CD4-positive, alpha-beta T cell treated with Interferon alpha-2 for 1 hour (primary cell): ENCODE measurements at places on chromosomes 7 and 10.

- DNase-seq: no peak
Measured at GRCh38 chr10:88028654-88029053, 165.2 kb downstream of the PTEN start.

GRCh38 chr7:30727061-30727945 lies 24.6 kb upstream of the INMT start:
- DNase-seq: peak; percentile 70

DNA sequence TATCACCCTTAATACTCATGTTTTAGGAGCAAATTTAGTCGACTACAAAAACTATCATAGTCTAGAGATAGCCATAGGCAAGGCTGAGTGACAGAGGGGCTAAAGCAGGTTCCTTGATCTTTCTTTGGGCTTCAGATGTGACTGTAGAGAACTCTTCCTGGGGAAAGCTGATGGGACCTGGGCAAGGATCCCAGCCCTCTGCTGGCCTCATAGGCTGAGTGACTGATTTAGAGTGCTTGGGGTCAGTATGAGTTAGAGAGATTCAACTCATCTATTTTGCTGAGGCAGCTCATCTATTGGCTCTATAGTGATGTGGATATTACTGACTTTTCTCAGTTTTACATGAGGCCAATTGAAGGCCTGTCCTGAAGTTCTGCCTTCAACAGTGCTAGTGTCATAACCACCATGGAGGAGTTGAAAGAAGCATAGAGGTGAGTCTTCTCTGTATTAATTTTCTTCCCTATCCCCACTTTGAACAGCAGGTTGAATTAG lies 81.6 kb downstream of the SAMD9 start:
- no peak for DNase-seq

DNA sequence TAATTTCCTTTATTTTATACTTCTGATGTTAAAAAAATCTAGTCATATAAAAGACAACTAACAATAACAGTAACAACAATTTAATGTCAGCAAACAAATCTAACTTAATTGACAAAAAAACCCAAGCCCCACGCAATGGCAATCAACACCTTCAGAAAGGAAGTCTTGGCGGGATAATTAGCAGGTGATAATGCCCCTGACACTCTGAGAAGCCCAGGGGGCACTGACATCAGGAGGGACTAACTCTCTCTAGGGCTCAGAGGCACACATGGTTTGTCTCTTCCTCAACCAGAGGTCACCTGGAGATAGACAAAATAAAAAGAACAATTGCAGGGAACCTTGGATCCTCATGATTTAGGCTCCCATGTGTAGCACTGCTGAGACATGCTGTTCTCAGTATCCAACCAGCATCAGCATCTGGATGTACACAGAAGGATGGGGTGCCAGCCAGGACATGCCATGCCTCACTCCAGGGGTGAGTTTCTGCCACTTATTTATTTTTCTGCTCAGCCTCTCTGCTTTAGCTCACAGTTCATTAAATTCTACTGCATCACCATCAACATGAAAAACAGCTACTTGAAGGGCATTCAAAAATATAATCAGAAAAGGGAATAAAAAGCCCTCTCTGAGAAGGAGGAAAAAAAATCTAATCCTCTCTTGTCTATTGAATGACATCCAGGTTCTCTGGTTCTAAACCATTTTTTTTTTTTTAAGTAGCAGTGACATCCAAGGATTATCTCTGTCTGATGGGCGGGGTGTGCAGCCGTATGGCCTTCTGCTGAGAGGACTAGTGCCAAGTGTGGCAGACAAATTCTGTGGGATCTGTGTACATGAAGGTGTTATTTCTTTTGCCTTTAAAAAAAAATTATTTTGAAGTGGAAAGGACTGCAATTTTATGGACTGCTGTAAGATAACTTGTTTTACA lies 96.3 kb downstream of the ATXN7L1 start:
- DNase-seq: no peak

DNA sequence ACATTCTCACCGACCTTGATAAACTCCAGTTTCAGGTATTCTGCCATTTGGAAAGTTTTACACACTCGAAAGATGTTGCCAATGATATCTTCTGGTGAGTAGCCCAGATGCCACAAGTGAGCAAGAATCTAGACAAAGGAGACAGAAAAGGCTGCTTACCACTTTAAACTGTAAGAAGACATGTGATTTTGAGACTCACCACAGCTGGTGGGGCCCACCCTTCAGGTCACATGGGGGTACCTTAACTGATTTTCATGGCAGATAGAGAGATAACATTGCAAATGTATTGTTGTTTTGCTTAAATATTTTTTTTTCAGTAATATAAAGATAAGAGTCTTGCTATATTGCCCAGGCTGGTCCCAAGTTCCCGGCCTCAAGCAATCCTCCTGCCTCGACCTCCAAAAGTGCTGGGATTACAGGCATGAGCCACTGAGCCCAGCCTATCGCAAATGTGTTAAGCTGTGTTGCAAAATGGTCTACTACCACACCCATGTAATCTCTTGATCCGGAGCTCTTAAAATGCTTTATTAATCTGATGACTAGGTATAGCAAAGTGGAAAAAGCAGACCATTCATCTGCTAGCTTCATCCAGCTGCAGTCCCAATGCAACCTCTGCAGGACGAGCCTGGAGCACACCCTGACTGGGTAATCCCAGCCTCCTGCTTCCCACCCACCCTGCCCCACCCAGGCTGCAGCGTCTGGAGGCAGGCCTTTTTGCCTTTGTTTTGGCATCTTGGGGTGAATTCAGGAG lies 18.5 kb downstream of the RFC2 start:
- no peak for DNase-seq

DNA sequence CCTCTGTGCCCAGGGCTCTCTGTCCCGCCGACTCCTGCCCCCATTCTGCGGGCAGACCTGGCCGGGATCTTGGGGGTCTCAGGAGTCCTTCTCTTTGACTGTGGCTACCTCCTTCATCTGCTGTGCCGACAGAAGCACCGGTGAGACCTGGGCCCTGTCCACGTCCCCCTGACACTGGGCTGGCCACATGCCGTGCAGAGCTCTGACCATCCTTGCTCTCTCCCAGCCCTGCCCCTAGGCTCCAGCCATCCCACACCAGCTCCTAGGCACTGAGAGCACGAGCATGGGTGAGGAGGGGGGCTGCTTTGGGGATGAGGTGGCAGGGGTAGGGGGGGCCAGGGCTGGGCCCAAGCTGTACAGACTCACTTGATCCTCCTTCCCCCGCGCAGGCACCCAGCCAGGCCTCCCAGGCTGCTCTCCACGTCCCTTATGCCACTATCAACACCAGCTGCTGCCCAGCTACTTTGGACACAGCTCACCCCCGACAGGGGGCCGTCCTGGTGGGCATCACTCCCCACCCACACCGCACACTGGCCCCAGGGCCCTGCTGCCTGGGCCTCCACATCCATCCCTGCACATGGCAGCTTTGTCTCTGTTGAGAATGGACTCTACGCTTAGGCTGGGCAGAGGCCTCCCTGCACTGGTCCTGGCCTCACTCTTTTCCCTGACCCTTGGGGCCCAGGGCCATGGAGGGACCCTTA lies 4.8 kb upstream of the PILRB start:
- DNase-seq: no peak

DNA sequence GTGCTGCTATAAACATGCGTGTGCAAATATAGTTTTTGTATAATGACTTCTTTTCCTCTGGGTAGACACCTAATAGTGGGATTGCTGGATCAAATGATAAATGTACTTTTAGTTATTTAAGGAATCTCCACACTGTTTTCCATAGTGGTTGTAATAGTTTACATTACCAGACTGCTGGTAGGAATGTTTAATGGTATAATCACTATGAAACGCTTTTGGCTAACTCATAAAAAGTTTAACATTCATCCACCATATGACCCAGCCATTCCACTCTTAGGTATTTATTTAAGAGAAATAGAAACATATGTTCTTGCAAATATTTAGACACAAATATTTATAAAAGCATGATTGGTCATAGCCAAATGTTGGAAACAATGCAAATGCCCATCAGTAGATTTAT lies 32.1 kb upstream of the TFEC start:
- DNase-seq: no peak

DNA sequence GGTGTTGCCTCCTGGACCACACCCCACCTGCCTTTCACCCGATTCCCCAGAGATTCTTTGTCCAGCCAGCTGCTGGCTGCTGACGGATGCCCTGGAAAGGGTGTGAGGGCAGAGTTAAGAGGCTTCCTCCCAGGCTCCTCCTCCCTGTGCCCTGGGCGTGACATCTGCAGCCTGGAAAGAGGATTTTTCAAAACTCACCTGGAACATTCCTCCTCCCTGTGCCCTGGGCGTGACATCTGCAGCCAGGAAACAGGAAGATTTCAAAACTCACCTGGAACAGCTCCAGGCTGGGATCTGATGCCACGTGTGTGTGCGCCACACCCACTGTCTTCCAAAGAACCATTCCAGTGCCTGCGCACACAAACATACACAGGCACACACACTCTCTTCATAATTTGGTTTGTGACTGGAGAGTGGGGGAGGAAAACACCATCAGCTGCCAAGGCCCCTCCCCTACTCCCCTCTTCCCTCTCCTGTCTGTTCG lies 5.2 kb downstream of the MARVELD1 start:
- no peak for DNase-seq

DNA sequence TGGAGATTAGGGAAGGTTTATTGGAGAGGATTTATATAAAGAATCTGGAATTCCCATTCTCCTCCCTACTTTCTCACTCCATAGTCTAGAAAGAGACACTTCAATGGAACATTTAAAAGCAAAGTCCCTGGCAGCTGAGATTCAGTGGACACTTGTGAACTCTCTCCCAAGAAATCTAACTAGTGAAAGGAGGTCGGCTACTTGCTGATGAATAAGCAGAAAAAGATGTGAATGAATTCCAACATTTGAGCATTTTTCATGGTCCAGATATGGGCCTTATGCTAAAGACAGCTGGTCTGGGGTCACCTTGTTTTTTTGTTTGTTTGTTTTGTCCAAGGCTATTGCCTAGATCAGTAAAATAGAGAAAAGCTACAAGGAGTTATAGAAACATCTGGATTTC lies 141.1 kb upstream of the LRRTM3 start:
- DNase-seq: no peak

DNA sequence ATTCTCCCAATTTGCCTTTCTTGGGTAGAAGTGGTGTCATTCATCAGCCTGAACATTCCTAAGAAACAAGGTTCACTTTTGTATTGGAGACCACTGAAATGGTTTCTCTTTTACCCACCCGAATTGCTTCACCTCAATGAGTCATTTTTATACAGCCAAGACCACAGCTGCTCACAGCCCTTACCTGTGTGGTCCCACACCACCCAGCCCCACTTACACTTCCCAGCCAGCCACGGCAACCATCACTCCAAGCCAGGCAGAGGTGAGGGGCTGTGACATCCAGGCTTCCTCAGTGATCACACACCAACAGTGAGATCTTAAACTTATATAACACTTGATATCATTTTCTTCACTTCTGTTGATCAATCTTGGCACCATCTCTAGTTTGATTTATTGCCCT lies 20.7 kb downstream of the OR13A1 start:
- no peak for DNase-seq

DNA sequence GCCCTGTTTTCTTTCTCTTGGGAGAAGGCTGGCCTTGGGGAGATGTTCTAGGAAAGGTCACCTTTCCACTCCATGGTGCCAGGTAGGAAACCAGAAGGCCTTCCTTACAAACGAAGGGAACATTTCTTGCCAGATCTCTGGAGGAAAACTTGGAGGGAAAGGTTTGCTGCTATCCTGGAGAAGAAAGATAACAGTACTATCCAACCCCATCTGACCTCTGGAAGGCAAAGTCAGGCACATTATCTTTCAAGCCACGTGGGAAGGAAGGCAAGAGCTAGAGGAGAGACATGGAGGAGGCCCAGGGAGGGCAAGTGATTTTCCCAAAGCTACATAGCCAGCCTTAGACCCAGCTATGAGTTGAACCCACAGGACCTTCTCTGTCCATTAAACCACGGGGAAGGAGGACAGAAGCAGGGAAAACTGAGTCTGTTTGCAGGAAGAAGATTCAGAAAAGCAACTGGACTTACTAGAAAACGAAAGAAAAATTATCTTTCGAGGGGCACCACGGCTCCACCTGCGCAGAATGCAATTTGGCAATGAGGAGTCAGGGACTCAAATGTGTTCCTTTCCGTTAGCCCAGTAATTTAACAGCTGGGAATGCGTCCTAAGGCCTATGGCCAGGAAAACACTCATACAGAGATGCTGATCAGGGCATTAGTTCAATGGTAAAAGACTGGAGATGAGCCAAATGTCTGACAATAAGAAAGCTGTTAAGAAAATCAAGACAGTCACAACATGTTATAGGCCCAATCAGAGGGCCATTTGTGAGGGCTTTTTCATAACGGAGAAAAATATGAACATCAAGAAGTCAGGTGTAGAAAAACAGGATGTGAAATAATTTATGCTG lies 32.0 kb upstream of the PSAP start:
- DNase-seq: no peak

- DNase-seq: no peak
Measured at GRCh38 chr10:79053481-79054202, 15.1 kb upstream of the ZMIZ1 start.

DNA sequence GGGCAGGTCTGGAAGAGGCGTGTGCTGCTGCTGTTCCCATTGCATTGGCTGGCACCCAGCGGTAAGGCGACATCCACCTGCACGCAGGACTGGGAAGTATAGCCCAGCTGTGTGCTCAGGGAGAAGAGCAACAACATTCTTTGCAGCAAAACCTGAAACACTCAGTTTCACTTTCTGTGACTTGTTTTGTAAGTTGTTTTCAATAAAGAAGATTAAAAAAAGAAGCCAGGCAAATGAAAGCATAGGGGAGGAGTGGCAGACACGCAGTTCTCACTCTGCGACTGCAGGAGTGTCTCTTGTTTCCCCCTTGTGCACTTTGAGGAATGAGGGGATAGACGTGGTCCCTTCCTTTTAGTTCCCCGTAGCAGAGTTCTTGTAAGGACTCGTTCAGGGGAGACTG lies 5.8 kb downstream of the FBH1 start:
- DNase-seq: no peak

DNA sequence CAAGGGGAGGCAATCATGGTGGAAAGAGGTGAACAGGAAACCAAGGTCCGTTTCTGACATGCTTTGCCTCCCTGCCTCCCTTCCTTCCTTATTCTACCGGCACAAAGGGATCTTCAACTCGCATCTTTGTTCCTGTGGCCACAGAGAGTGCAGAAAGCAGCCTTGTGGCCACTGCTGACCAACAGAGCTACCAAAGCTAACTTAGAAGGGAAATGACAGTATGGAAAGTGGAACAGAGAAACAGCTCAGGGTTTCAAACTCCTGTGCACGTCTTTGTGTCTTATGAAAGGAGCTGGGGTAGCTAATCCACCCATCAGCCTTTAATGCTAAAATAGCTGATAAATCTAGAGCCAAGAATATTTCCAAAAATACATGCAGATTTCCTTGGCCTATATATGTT lies 588.0 kb downstream of the SORCS1 start:
- DNase-seq: no peak

GRCh38 chr10:130440494-130440893 lies 304.3 kb downstream of the GLRX3 start:
- no peak for DNase-seq

- no peak for DNase-seq
Measured at GRCh38 chr10:67836972-67837371, 1.0 kb downstream of the DNAJC12 start.

- DNase-seq: no peak
Measured at GRCh38 chr10:106957823-106958588, 206.5 kb downstream of the SORCS1 start.

- no peak for DNase-seq
Measured at GRCh38 chr7:50656141-50656895, 91.1 kb upstream of the DDC start.

- no peak for DNase-seq
Measured at GRCh38 chr7:122488241-122488640, 183.7 kb upstream of the FEZF1 start.

GRCh38 chr7:116906391-116906790 lies 44.0 kb downstream of the CAPZA2 start:
- DNase-seq: no peak

GRCh38 chr7:79317728-79318127 lies 135.7 kb downstream of the MAGI2 start:
- no peak for DNase-seq

GRCh38 chr7:11203683-11204082 lies 230.0 kb downstream of the PHF14 start:
- DNase-seq: no peak
